NCI-H2081 treated with DMSO at 0.1 percent for 48 hours (cell line): ENCODE measurements at places on chromosomes 3 and 15.

GRCh38 chr3:3184876-3185275, 5.4 kb upstream of the CRBN start:
- no peak for DNase-seq

DNA sequence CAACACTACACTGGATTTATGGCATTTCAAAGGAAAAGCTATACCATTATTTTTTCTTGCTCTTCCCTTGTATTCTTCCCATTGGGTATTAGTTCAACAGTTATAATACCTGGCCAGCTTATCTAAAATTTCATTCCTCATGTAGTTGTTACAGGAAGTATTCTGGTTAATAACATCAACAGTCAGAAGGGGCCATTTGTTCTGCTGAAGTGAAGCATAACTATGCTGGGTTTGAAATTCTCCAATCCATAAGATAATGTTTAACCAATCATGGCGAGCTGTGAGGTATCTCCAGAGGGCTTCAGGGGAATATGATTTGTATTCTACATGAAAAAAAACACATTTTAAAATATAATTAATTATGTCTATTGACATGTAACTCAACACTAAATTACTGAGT, 43.4 kb downstream of the SPG11 start:
- DNase-seq, result no peak

- no peak for DNase-seq
Observed at GRCh38 chr3:5769825-5770224, 582.3 kb downstream of the EDEM1 start.

DNA sequence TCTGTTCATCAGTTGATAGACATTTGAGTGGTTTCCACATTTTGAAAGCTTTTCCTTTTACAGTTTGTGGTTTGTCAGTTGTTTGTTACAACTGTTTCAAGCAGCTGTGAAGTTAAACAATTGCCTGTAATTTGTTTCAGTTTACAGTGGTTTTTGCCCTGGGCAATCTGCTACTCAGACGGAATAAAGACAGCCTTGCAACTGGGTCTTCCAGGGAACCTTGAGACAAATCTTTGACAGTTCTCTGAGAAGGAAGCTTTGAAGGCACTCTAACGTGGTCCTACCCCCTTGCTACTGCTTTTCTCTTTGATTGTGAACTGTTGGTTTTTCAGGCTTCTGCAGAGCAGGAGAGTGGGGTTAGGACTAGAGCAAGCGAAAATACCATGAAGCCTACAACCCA, 28.0 kb downstream of the LRRC28 start:
- no peak for DNase-seq

DNA sequence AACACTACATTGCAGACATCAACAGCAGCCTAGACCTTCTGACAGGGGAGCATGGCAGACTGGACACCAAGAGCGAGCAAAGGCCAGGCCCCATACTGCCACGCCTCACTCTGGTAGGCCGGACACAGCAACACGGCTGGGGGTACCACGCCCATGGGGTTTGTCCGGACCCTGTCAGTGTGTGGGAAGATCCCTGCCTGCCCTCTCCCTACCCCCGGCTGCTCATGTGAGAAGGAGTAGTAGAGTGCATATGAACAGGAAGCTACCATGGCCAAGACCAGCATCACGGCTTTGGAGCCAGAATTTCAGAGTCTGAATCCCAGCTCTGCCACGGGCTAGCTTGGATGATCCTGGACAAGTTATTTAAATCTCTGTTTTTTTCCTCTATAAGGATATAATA, 27.9 kb downstream of the ALDH1L1 start:
- no peak for DNase-seq

DNA sequence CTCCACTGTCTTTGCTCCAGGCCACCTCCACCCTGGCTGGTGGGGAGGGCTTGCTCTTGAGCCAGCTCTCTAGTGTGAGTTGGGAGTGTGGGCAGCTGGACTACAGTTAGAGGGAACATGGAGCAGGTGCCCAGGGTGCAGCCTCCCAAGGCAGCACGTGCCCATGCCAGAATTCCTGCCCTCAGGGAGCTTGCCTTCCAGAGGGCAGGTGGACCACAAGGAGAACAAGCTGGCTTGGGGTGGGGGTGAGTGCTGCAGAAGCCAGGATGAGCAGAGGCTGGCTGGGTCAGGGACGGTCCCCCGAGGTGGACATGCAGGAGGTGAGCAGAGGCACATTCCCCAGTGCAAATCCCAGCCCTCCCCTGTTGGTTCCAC, 89.5 kb downstream of the VGLL4 start:
- no peak for DNase-seq

DNA sequence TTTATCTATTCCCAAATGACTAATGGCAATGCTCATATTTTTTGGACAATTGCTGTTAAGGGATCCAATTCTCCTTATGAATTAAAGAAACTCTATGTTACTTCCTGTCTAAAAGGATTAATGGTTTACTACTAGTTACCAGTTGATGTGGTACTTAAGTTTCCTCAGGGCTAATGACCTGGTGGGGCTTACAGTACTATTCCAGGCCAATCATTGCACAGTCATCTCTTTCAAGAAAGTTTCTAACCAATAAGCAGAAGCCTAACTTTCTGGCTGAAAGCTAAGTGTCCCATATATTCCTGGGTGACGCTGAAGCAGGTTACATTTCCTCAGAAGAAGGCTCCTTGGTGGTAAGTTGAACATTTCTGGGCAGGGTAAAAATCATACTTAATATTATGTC, at the start of gene SLC12A1:
Gene SLC12A1 (plus strand): TSS at position 322 of the 400 bp plus-strand sequence. CDS start 1,418 bp downstream, outside the sequence.
- no peak for DNase-seq

- no peak for DNase-seq
Observed at GRCh38 chr3:100591411-100591810, 18.0 kb upstream of the ADGRG7 start.

GRCh38 chr15:22903961-22904534, 65.6 kb downstream of the NIPA2 start:
- DNase-seq, result no peak

- DNase-seq, result no peak
Observed at GRCh38 chr15:26767169-26767670, 5.6 kb downstream of the GABRB3 start.

GRCh38 chr3:132261506-132261905, 55.7 kb upstream of the ACP3 start:
- DNase-seq, result no peak
